ENCODE measurements at places on chromosomes 3 and 15.

GRCh38 chr3:13034861-13035260 is 38.4 kb downstream of the IQSEC1 start:
- DNase-seq = no peak

- DNase-seq = no peak
Observed at GRCh38 chr3:39540162-39540921, 72.9 kb downstream of the MOBP start.

DNA sequence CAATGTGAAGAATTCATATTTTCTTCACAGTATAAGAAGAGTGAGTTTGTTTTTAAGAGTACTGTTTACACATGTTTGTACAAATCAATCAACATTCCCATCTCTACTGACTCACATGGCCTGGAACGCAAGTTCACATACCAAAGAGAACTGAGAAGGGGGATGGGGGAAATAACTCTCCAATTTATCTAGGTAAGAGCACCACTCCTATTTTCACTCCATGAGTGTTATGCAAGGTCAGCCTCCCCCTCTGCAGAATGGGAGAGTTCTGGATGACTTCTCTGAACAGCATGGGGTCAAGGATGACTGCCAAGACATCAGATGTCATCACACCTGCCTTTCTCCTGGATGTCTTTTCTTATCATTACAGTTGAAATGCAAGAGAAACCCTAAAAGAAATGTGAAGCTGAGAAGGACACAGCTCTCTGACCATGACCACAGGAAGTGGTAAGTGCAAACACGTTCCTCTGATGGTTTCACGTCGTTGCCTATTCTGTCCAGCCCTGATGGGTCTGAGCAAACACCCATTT is 95.2 kb downstream of the SEMA6D start:
- no peak for DNase-seq

- DNase-seq = no peak
Observed at GRCh38 chr15:74712311-74712710, 13.0 kb downstream of the CYP1A1 start.

DNA sequence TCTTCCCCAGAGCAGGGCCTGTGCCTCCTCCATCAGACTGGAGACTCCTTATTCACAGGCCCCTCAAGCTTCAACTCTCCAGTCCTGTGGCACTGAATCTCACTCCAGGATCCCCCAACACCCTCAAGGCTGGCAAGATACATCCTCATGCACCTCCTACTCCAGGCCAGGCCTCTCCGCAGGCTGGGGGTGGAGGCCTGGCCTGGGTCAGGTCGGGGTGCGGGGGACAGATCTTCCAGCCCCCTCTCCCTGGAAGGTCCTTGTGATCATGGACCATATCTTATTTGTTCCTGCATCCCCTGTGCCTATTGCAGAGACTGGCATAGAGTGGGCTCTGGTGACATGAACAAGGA is 147.3 kb downstream of the SMAD6 start:
- no peak for DNase-seq

GRCh38 chr15:91384189-91384730 is 284.2 kb downstream of the SV2B start:
- DNase-seq = no peak

DNA sequence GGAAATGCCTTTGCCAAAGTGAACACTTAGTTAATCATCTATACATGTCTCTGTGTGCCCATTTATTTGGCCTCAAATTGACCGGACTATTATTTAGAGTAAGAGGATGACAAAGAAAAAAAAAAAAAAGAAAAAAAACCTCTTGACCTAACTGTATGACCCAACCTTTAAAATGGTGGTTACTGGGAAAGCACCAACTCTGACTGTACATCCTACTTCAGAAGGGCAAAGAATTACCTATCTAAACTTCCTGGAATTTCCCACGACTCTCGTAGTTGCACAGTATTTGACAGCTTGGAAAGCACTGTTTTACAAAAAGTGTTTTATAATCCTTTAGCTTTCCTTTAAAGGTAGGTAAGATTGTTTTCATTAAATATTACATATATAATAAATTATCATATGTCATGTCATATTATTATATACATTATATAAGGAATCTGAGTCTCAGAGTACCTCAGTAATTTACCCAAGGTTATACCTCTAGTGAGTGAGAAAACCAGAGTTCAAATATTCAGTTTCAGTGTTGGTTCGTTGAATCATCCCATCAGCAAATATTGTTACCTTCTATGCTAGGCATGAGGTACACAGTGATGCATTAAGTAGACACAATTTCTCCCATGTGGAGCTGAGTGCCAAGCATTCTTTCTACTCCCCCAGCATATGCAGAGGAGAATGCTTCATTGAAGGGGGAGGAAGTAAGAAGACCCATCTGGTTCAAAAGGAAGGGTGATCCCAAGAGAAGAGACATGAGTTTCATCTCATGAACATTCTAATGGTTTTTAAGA is 5.0 kb downstream of the BCL2A1 start:
- no peak for DNase-seq

GRCh38 chr3:174440741-174441587 is 418.2 kb upstream of the NAALADL2 start:
- peak; percentile 65 for DNase-seq

- DNase-seq = no peak
Observed at GRCh38 chr3:61901986-61902385, 340.6 kb downstream of the PTPRG start.

DNA sequence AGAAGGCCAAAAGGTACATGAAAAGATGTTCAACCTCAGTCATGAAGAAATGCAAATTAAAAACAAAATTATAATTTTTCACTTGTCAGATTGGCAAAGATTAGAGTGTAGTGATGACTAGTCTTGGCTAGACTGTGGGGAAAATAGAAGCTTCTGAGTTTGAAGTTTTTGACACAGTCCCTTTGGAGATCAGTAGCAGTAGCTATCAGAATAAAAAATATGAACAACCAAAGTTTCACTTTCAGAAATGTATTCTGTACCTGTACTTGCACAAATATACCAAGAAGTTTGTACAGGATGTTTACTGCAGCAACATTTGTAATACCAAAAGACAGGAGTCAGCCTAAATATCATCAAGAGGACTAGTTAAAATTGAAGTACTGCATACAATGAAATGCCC is 14.1 kb downstream of the ATP2C1 start:
- no peak for DNase-seq

- no peak for DNase-seq
Observed at GRCh38 chr3:73498764-73499622, 125.7 kb downstream of the PDZRN3 start.

DNA sequence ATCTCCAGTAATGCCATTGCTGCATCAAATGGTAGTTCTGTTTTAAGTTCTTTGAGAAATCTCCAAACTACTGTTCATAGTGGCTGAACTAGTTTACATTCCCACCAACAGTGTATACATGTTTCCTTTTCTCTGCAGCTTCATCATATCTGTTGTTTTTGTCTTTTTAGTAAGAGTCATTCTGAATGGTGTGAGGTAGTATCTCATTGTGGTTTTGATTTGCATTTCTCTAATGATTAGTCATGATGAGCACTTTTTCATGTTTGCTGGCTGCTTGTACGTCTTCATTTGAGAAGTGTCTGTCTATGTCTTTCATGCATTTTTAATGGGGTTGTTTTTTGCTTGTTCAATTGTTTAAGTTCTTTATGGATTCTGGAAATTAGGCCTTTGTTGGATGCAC is 10.2 kb upstream of the GCSAM start:
- DNase-seq = no peak

GRCh38 chr3:15982667-15983196 is 185.0 kb upstream of the ANKRD28 start:
- no peak for DNase-seq

DNA sequence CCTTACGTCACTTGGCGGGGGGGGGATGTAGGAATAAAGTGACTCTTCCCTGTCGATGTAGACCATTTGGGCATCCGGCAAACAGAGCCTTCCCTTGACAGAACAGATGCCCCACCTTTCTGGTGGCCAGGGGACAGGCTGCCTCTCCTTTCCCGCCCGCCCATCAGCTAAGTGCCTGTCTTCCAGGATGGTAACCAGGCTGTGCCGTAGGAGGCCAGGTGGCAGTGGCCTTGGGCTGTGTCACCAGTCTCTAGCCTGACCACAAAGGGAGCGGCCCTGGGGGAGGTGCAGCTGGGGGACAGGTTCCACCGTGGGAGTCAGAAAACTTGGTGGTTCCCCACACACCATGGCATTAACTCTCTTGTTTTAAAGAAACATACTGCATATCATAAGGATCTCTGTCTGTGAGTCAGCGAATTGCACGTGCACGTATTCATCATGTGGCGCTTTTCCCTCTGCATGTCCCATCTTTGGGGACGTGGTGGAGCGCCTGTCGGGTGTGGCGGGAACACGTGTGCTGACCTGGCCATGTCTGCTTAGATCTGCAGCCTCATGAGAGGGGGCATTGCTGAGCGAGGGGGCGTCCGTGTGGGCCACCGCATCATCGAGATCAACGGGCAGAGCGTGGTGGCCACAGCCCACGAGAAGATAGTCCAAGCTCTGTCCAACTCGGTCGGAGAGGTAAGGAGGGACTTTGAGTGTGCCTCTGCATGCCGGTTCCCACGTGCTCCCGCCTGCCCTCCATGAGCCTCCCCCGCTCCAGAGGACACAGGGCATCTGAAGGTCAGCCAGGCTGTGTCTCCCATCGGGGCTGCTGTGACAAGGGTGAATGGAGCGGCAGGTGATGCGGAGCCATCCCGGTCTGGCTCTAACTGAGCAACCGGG is 156.0 kb downstream of the NSMCE3 start:
- no peak for DNase-seq

- no peak for DNase-seq
Observed at GRCh38 chr3:105545051-105545450, 178.3 kb downstream of the ALCAM start.

- DNase-seq = peak; percentile 17
Observed at GRCh38 chr15:90530250-90531051, 728 bp downstream of the CRTC3 start.

DNA sequence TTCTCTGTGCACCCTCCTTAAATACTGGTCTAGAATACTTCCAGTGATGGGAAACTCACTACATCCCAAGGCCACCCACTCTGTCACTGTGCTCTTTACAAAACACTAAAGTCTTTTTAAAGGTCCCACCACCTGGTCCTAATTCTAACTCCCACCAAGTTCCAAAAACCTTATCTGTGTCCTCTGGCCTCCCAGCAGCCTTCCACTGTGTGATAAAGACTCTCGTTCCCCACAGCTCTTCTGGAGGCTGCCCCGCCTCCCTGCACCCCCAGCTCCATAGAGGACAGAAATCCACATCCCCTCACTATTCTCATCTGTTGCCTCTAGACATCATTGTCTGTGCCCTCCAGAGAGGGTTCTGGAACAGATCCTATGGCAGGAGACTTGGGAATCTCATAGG is 276.4 kb downstream of the FAM43A start:
- no peak for DNase-seq

DNA sequence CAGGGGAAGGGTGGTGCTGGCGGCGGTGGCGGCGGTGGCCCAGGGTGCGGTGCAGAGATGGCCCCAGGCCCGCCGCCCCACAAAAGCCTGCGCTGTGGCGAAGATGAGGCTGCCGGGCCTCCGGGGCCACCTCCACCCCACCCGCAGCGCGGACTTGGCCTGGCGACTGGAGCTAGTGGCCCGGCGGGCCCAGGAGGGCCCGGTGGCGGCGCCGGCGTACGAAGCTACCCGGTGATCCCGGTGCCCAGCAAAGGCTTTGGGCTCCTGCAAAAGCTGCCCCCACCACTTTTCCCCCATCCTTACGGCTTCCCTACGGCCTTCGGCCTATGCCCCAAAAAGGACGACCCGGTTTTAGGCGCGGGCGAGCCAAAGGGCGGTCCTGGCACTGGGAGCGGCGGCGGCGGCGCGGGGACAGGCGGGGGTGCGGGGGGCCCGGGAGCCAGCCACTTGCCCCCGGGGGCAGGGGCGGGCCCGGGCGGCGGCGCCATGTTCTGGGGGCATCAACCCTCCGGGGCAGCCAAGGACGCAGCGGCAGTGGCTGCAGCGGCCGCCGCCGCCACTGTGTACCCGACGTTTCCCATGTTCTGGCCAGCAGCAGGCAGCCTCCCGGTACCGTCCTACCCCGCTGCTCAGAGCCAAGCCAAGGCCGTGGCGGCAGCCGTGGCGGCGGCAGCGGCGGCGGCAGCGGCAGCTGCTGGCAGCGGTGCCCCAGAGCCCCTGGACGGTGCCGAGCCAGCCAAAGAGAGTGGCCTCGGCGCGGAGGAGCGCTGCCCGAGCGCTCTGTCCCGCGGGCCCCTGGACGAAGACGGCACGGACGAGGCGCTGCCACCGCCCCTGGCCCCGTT is 1.6 kb downstream of the SKOR1 start:
- no peak for DNase-seq

Measured in tibial nerve (tissue), 4 donors.